Right lung (tissue), 10 donors: ENCODE measurements at places on chromosomes 16 and 17.

DNA sequence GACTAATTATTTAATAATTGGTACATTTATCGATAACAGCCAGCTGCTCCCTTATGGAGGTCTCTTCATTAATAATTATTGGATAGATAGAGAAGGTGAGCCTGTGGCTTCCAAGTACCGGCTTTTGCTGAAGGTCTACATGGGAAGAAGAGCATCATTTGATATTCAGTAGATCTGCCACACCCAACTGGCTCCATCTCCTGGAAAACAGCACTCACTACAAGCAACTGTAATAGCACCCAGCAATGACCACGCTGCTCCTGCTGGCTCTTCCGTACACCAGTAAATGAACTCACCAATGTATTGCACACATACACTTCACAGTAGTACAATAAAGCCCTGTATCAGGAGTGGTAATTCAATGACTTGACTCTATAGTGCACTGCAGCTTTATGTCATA, 19.5 kb downstream of the MARVELD3 start:
- DNase-seq: no peak

GRCh38 chr16:1407753-1408152, 6.8 kb downstream of the UNKL start:
- DNase-seq: no peak

DNA sequence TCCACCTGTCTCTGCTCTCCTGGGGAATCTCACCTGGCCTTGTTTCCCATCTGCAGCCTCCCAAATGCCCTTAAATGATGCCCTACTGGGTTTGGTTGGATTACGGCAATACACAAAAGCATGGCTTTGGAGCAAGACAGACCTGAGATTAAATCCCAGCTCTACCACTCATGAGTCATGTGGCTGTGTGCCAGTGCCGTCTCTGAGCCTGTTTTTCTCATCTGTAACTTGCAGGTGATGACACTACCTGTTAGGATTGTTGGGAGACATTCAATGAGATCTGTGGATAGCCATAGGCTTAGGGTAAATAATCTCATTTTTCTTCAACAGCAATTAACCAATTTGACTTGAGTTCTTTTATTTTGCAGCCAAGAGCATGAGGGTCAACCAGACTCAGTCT, 240.3 kb downstream of the MAF start:
- no peak for DNase-seq

DNA sequence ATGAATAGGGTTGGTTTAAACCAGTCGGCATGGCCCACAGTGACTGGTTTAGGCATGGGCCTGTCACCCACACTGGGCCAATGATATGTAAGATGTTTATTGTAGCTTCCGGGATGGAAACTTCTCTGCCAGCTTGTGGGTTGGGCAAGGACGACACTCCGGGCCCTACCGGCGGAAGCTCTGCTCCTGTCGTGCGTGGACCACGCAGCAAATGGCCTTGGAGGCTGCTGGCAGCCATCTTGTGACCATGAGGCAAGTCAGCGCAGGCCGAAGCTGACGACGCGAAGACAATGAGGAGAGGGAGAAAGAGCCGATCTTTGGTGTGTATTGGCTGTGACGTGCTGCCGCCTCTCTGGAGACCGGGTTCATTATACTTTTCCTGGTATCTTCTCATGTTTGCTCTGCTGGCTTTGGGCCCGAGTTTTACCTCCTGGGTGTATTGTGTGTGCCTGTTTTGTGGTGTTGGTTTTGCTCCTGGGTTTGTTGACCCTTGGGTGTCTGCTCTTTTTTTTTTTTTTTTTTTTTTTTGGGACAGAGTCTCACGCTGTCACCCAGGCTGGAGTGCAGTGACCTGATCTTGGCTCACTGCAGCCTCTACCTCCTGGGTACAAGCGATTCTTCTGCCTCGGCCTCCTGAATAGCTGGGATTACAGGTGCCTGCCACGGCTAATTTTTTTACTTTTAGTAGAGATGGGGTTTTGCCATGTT, 15.4 kb downstream of the SLC25A10 start:
- no peak for DNase-seq

GRCh38 chr17:14738652-14738988, 437.7 kb downstream of the HS3ST3B1 start:
- no peak for DNase-seq
